NCI-H526 treated with DMSO at 0.1 percent for 48 hours (cell line): ENCODE measurements at places on chromosomes 4 and X.

GRCh38 chr4:145694929-145695328, 15.0 kb downstream of the C4orf51 start:
- peak; percentile 80 for DNase-seq

GRCh38 chrX:86830685-86831084, 682.4 kb downstream of the DACH2 start:
- DNase-seq: no peak

DNA sequence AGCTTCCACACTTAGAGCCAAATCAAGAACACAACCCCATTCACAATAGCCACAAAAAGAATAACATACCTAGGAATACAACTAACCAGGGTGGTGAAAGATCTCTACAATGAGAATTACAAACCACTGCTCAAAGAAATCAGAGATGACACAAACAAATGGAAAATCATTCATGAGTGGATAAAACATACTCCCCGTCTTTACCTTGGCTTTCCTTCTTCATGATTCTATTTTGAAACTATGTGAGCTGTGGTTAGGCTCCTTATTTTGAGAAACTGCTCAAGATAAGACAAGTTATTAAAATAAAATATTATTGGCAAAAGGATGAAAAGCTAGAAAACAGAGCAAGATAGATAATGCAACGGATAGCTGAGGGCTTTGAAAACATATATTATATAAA, 598.1 kb upstream of the FAT1 start:
- no peak for DNase-seq

- DNase-seq: no peak
Observed at GRCh38 chr4:40182954-40183353, 13.9 kb upstream of the RHOH start.

GRCh38 chrX:101416691-101417090, 8.7 kb downstream of the HNRNPH2 start:
- DNase-seq: no peak
